CD4-positive, alpha-beta T cell treated with Interleukin-15 for 4 hours (primary cell): ENCODE measurements at places on chromosomes 12 and 14.

- DNase-seq, result no peak
Measured at GRCh38 chr12:44654646-44655639, 221.2 kb downstream of the NELL2 start.

DNA sequence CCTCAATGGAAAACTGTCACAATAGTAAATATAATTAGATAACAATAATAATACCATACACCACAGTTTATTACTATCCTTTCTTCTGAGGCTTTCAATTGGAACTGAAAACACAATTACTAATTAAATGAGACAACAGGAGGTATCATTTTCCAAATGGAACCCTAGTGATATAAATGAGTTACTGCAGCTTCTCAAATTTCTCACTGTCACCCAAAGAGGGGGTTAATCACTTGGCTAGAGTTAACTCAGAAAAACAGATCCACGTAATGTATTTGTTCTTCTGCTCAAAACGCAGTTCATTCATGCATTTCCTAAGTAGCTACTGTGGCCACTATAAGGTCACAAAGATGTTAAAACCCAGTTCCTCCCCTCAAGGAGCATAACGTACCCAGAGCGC is 120.9 kb upstream of the FOXN3 start:
- DNase-seq, result no peak

DNA sequence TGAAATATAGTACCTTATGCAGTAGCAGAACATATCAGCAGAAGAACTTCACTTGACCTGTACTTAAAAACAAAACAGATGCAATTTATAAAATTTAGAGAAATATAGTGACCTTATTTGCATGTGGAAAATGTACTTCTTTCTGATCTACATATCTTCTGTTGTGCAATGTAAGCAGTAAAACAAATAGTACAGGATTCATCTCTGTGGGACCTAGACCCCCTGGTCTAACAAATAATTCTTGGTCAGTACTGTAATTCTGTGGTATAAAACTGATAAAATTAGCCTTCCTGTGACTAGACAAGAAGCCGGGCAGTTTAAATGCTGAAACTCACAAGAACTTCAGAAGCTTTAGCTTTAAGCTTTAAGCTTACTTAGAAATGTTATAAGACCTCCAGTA is 21.6 kb downstream of the HIF1A start:
- DNase-seq, result no peak

DNA sequence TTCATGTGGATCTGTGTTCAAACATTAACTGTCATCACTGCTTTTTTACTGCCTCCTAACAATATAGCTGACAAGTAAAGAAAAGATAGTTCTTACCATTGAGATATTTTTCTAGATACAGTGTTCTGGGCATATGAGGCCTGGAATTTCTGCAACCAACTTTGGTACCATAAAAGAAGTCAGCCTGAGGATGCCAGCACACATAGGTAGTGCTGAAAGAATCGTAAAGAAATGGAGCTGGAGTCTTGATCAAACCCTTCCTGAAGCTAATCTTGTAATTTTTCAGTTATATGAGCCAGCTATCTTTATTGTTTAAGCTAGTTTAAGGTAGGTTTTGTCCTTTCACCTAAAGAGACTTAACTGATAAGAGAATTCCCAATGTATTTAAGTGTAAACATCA is 11.3 kb downstream of the ERG28 start:
- DNase-seq, result no peak

DNA sequence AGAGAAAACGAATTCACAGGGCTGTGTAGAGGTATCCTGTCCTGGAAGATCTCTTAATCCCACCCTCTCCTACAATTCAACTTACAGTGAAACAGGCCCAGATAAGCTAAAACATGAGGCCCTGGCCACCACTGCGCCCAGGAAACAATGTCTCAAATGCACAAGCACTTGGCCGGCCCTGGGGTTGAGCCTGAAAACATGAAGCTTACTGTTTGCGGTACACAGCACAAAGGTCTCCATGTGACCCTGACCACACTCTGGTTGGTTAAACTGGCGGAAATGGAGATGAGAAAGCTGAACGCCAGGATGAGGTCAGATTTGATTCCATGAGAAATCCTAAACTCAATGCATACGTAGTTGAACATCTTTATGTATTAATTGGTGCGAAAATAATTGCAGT is 16.4 kb downstream of the WSB2 start:
- no peak for DNase-seq

- no peak for DNase-seq
Measured at GRCh38 chr12:101027816-101028215, 182.2 kb downstream of the SLC5A8 start.

DNA sequence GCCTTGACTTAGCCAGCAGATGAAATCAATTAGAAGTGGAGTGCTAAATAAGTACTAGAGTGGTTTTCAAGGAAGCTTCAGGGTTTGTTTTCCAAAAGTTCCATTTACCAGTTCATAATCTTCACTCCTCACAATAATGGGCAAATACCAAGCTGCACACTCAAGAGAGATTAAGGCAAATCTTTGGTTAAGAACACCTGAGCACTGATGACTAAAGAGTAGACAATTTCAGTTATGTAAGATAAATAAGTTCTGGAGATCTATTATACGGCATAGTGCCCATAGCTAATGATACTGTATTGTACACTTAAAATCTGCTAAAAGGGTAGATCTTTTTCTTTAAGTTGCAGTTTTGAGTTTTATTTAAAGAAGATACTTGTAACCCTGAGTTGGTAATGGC is 125.0 kb downstream of the ARMH4 start:
- DNase-seq, result no peak

- DNase-seq, result no peak
Measured at GRCh38 chr12:99121546-99121945, 476.5 kb downstream of the APAF1 start.
